ENCODE measurements at places on chromosomes 4 and X.

GRCh38 chrX:96407501-96407900 lies 277.1 kb upstream of the DIAPH2 start:
- DNase-seq = no peak

GRCh38 chrX:123570011-123570590 lies 162.8 kb downstream of the THOC2 start:
- DNase-seq = no peak

GRCh38 chr4:5753766-5754528 lies 42.9 kb downstream of the EVC start:
- no peak for DNase-seq

DNA sequence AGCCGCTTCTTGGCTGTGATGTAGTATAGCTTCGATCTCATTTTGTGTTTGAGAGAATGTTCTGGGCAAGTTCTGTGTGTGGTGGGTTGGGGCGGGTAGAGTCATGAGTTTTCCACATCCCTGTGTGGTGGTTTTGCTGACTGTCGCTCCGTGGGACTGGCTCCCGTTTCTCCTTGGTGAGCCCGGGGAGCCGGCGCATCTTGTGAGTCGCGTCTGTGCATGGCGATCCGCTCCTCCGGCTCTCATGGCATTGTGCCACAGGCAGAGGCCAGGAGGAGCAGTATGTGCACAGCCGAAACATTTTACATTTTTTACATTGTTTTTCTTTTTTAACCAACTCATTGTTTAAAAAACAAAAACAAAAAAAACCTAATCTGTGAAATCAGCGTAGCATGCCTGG lies 27.7 kb upstream of the TBC1D14 start:
- DNase-seq = no peak

- DNase-seq = no peak
Observed at GRCh38 chr4:150717952-150718351, 136.0 kb downstream of the MAB21L2 start.

- DNase-seq = no peak
Observed at GRCh38 chr4:169100670-169101101, 90.6 kb upstream of the CBR4 start.

DNA sequence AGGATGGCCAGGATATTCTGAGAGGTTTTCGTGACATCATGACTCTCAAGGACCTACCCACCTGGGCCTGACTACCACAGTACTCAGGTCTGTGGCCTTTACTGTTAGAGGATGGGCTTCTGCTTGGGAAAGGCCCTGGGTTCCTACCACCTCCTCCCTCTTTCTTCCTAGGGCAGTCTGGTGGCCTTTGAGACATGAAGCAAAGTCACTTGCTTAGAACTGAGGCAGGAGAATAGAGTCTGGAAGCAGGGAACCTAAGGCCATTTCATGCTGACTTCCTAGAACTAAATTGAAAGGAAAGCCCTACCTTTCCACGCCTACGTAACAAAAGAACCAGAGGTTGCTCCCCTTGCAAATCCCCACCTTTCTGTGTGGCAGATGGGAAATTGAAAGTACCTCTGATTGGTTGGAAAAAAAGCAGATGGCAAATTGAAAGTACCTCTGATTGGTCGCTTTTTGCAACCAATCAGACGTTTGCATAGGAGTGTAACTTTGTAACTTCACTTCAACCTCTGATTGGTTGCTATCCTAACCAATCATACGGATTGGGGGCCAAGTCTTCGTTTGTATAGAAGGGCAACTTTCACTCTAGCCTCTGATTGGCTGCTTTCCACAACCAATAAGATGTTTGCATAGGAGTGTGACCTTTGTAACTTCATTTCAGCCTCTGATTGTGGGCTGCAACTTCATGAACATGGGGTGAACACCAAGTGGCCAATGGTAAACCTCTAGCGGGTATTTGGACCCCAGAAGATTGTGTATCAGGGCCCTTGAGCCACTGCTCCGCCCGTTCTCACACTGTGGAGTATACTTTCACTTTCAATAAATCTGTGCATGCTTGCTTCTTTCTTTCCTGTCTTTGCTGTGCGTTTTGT lies 9.9 kb upstream of the AKAP14 start:
- DNase-seq = no peak

DNA sequence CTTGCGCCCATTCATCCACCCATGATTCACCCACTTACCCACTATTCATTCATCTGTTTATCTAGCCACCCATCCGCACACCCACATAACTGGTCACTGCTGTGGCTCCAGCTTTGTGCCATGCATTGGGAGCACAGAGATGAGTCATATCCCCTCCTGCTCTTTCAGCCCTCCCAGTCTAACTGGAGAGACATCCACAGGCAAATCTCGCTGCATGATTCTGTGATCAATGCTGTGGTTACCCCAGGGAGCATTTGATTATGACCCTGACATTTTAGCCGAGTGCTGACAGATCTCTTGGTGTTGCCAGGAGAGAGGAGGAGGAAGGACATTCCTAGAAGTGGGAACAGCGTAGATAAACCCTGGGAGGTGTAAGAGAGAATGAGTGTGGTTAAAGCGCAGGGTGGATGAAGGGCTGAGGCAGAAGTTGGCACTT lies 10.4 kb upstream of the PORCN start:
- DNase-seq = no peak

GRCh38 chr4:8756816-8757215 lies 114.8 kb downstream of the HMX1 start:
- DNase-seq = no peak

- DNase-seq = no peak
Observed at GRCh38 chr4:152399246-152399645, 136.6 kb downstream of the FBXW7 start.

DNA sequence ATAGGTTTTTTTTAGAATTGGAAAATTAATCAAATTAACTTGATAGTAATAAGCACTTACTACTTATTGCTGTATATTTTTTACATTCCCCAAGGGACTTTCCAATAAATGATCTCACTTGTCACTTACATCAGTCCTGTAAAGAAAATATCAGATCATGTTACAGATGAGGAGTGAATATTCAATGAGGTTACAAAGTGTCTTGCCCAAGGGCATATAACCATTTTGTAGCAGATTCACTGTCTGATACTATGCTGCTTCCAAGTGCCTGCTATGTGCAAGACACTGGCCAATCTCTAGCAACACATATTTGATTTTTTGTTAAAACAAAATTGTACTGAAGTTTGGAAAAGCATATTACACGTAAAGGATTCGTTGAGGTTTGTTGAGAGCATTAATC lies 1287.7 kb downstream of the FAM133A start:
- no peak for DNase-seq

DNA sequence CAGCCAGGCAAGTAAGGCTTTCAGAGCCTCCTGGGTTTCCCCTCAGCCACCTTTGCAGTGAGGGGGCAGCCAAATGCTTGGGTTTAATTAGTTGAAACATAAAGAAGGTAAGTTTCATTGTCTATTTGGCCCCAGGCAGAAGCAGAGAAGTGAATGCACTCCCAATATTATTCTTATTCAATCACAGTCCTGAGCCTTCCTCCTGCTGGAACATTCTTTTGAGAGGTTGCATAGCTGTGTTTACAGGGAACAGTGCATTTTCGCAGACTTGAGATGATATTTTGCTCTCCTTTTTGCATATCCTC lies 13.9 kb downstream of the SLC2A9 start:
- DNase-seq = no peak

DNA sequence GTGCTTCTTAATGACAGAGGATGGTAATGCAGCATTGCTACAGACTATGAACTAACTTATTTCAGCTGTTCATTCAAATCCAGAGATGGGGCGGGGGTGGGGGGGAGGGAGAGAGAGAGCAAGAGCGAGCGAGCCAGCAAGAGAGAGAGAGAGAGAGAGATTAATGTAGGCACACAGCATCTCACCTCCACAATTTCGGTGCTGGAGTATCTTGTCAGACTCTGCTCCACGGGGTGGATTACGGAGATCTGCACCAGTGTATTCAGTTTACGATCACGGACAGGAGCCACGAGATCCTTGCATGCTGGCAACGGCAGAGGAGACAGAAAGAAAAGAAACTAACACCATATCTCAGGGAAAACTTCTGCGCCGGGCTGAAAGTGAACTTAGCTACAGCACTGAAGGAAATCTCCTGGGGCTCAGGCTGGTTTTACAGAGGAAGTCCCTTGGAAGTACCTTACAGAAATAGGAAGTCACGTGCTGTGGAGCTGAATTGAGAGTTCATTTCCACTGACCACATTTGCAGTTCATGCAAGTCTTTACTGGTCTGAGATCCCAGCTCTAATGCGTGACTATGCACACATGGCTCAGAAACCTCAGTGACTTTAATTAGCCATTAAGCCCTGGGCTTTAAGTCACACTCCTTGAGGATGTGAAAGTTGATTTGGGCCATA lies 440.9 kb downstream of the INPP4B start:
- peak; percentile 47 for DNase-seq

GRCh38 chr4:89283226-89284009 lies 24.2 kb downstream of the GPRIN3 start:
- DNase-seq = no peak

DNA sequence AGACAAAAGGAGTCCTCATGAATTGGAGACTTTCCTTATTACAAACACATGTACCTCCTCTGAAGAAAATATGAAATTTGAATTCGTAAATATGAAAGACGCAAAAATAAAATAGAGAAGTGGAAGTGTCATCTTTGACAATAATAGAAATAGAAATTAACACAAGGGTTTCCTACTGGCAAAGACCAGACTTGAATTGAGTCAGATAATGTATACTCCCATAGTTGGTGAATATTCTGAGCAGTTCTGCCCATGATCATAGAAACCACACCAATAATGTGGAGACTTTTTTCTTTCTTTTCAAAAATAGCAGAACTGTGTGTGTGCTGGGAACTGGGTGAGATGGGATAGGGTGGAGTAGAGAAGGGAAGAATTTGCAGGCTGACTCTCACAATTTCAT lies 277.7 kb upstream of the TET2 start:
- no peak for DNase-seq

DNA sequence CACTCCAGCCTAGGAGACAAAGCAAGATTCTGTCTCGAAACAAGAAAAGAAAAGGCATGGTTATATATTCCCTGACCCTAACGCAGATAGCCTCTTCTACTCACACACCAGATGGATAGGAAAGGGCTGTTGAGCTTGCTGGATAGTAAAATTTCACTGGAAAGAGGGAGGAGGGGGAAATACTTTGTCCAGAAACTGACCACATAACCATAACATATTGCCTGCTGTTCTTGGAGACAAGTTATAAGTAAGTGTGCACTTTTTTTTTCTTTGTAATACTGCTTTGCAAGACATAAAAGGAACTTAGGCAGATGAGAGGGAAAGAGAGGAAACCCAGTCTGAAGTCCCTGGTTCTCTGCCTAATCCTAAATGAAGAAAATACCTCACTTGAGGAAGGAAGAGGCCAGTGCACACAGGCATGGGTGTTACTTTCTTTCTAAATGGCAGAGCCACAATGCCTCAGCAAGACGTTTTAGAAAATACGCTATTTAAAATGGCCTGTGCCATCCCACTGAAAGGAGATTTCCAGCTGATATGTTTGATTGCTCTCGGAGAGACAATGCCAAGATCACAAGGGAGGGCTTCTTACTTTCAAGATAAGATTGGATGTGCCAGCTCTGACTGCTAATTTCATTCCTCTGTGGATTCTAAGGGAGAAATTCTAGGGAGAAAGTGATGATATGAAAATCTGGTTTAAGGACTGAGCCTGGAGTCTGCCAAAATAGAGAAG lies 140.6 kb downstream of the DCTD start:
- no peak for DNase-seq

GRCh38 chr4:72006586-72006985 lies 25.2 kb upstream of the NPFFR2 start:
- no peak for DNase-seq

- no peak for DNase-seq
Observed at GRCh38 chr4:46179356-46179755, 55.5 kb upstream of the GABRG1 start.

Data from stimulated activated CD4-positive, alpha-beta T cell treated with anti-CD3 and anti-CD28 coated beads, TNF-alpha, amount 100 ng/mL, for 24 hours (primary cell).